ENCODE measurements at places on chromosomes 5 and 9.

- DNase-seq: no peak
Measured at GRCh38 chr5:53424686-53425615, 55.5 kb upstream of the FST start.

- DNase-seq: no peak
Measured at GRCh38 chr5:72464071-72464470, 43.1 kb downstream of the ZNF366 start.

DNA sequence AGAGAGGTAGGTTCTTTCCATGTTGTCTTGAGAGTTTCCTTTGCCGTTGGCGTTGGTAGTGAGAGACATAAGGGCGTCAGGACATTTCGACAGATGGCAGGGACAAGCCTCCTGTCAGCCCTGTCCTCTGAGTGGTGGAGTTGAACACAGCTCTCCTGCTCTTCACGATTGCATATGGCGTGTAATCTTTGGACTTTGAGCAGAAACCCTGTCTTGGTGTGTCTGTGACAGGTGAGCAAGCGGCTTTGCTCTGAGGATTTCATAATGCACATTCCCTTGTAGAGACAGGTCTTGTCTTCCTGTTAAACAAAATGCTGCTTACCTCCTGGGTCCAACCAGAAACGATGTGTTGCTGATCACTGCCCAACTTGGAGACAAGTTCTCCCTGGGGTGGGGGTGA is 146.5 kb downstream of the NXNL2 start:
- no peak for DNase-seq

GRCh38 chr5:79974886-79975285 is 16.2 kb downstream of the MTX3 start:
- no peak for DNase-seq

DNA sequence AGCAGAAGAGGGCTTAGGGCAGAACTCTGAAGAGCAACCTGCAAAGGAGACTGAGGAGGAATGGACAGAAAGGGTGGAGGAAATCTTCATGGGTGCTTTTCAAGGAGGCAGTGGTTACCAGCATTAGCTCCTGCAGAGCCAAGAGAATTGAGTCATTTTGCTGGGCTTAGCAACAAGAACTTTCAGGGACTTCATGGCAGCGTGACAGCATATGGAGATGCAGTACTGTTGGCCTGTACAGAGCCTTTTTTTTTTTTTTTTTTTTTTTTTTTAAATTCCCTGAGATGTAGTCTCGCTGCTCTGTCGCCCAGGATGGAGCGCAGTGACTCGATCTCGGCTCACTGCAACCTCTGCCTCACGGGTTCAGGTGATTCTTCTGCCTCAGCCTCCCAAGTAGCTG is 296.0 kb upstream of the DMRT1 start:
- DNase-seq: no peak

- no peak for DNase-seq
Measured at GRCh38 chr9:131657456-131657855, 82.4 kb downstream of the RAPGEF1 start.

DNA sequence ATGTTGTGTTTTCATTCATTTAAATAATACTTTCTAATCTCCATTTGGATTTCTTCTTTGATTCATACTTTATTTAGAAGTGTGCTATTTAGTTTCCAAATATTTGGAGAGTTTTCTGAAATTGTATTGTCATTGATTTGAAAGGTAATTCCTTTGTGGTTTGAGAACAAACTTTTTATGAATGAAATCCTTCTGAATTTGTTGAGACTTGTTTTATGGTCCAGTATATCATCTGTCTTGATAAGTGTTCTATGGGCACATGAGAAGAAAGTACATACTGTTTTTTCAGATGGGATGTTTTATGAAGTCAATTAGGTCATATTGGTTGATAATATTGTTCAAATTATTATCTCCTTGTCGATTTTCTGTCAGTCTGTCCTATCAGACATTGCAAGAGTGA is 953.8 kb downstream of the NR2F1-AS1 start:
- no peak for DNase-seq

DNA sequence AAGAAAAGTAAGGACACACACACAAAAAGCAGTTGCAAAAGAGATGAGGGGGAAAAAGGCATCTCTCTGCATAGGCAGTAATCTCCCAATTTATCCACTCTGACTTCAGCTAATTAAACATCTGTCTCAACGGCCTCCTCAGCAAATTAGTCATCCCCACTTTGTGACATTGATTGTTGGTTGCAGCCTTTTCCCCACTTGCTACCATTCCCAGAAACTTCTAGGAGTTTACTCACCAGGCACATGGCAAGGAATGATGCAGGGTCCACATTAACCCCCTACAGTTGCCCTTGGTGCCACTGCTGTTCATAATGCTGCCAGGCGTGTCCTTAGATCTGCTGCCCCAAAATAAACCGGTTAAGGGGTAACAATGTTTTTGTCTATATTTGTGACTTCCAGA is 174.6 kb downstream of the MAPKAP1 start:
- DNase-seq: no peak

- no peak for DNase-seq
Measured at GRCh38 chr9:136710543-136710942, 1.8 kb upstream of the DIPK1B start.

- DNase-seq: no peak
Measured at GRCh38 chr5:30959238-30959637, 234.2 kb upstream of the CDH6 start.

GRCh38 chr5:175683921-175684320 is 26.1 kb downstream of the HRH2 start:
- DNase-seq: no peak

- DNase-seq: no peak
Measured at GRCh38 chr9:79642671-79643070, 70.9 kb downstream of the TLE4 start.

DNA sequence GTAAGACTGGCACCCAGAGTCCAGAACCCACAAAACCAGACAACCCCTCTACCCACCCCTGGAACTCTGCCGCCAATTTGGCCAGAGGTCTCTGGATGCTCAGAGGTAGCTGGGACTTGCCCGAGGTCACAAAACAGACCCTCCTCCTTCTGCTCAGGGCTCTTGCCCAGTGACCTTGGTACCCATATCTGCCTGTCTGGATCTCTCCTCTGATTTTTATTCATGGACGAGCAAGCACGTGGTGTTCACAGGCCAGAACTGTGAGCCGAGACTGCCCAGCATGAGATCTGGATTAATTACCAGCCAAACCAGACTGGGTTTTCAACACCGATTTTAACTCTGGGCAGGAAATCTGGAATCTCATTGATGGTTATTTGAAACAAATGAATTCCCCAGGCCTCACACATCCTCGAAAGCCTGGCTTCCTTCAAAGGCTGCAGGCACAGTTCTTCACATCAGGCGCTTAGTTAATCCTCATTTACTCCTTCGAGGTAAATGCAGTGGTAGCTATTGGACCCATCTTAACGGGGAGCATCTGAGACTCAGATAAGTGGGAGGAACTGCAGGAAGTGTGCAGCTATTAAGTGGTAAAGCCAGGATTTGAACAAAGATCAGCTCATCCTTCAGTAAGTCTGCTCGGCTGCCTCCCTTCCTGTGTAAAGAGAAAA is 21.4 kb downstream of the COL27A1 start:
- DNase-seq: no peak

DNA sequence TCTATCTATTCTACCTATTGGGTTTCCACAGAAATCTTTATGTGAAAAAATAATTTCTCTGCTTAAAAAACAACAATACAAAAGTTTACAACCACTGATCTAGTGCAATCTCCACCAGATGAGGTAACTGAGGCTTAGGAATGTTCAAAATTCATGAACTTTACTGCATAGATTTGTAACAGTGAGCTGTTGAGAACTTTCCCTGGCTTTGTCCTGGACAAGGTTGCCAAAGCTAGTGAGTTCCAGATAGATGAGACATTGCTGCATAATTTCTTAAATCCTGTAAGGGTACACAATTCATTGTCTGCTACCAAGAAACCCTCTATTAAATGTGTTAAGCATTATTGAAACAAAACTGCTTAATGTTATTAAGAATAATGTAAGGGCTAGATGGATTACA is 102.7 kb downstream of the OSMR start:
- DNase-seq: no peak

DNA sequence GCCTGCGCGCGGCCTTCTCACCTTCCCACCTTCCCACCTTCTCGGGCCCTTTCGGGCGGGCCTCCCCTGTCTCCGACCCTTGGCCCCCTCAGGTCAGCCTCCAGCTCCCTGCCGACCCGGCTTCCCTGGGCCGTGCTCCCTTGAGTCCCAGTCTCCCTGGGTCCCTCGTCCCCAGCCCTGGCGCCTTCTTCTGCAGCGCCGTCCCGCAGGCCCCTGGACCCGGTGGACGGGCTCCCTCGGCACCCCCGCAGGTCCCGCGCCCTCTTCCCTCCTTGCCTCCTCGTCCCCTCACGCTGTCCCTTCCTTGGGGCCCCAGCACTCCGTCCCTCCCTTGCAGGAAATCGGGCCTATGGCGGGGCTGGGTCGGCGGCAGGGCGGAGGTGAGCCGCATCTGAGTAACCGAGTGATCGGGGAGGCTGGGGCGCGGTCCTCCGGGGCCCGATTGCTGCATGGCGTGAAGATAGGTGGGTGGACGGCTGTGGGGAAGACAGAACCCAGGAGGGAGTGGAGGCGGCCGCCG is 7.6 kb downstream of the ARPC5L start:
- DNase-seq: no peak

- DNase-seq: no peak
Measured at GRCh38 chr5:122701640-122702523, 73.0 kb upstream of the SNX2 start.

- no peak for DNase-seq
Measured at GRCh38 chr5:57887851-57888621, 405.4 kb upstream of the ACTBL2 start.

GRCh38 chr5:156587012-156587411 is 260.0 kb downstream of the SGCD start:
- DNase-seq: no peak

DNA sequence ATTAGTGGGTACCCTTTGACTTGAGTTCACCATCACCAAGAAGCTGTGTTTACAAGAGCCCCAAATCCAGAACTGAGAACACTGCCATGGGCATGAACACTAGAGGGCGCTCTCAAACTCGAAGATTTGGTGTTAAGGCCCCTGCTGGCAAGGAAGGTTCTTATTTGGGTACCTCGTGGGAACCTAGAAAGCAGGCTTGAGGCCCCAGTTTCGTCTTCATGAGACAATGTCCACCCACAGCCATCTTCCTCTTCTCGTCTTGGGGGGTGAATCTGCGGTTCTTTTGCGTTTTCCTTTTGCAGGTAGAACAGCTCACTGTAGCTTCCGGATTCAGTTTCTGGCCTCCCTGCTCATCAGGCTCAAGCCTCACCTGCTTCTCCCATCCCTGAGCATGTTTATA is 184.0 kb downstream of the SEMA5A start:
- peak; percentile 51 for DNase-seq

GRCh38 chr5:132363431-132364112 is 5.9 kb upstream of the SLC22A5 start:
- DNase-seq: no peak

DNA sequence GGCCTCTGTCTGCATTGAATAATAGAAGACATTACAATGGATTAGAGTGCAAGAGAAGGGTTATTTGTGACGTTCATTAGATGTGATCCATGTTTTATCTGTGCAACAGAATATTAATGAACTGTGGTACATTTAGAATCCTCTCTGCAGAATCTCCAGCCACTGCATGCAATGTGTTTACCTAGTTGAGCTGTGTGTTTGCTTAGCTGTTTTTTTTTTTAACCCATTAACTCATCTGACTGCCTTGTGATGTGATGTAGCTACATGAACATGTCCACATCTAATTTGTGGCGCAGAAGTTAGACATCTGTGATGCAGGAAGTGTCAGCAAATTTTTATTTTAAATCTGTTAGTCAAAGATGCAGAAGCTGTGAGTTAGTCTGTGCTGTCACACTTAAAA is 236.9 kb downstream of the CD180 start:
- no peak for DNase-seq

DNA sequence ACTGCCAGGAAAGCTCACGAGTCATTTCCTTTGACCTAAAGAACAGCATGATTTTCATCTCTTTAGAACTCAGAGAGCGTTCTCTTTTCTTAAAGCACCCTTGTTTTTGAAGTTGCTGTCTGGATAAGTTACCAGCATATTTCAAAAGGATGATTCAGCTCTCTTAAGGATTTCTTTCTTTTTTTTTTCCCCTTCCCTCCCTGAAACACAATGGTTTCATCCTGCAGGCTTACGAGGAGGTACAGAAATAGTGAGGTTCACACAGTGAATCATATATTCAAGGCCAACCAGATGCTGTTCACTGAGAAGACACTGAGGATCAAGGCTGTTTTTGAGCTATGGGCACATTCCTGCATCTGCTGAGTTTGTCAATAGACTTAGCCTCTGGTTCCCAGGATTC is 257.2 kb downstream of the KIF4B start:
- DNase-seq: no peak

DNA sequence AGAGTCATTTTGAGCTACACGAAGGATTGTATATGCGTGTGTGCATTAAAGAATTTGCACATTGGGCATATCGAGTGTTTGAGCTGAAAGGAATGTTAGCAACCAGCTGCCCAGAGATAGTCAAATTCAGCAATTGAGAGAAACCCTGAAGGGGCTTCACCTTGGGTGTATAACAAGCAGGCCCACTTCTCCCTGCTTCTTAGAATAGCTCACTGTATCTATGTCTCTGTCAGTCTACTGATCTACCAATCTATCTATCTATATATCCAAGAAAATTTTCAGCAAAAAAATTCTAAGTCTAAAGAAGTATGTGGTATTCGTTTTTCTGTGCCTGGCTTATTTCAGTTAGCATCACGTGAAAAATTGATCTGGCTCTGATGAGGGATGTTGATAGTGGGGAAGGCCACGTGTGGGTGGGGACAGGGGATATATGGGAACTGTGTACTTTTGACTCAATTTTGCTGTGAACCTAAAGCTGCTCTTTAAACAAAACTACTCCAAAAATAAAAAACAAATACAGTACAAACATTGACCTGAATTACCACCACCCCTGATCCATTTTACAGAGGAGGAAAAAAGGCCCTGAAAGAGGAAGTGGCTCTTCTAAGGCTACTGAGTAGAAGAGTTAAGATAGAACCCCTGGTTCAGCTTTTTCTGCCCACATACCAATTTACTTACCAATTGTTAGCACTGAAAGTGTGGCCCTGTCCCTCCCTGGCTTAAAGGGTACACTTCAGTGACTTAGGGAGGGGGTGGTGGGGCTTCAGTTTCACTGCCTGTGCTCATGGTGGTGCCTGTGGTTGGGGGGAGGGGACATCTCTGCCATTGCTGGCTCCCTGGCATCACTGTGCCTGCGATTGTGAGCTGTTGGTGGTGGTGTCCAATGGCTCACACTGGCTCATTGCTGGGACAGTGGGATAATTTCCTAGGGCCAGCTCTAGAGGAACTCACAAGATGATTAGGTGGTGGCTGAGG is 141.8 kb downstream of the DOCK2 start:
- DNase-seq: no peak

GRCh38 chr5:180090769-180091546 is 19.4 kb upstream of the RNF130 start:
- DNase-seq: peak; percentile 35
